Adipocyte (in vitro differentiated cells): ENCODE measurements at places on chromosomes 2 and 18.

GRCh38 chr2:28296904-28297303 lies 95.8 kb upstream of the FOSL2 start:
- peak; percentile 51 for DNase-seq

DNA sequence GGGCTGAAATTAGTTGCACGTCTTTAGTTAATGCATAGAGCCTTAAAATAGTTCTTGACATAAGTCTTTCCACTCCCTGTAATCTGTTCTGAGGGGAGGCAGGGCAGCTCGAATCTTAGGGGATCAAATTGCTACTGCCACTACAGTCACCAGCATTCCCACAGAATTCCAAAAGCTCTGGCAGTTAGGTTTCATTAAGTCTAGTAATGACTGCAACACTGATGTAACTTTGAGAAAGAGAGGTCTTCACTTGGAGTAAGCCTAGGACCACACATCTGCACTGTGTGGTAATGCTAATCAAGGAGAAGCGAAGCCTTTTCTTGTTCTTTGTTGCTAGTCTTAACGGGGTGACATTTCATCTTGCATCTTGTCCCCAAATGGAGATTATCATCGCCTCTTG lies 19.3 kb upstream of the NCK2 start:
- DNase-seq, result no peak

GRCh38 chr2:198873503-198874471 lies 584.0 kb downstream of the SATB2 start:
- peak; percentile 65 for DNase-seq

DNA sequence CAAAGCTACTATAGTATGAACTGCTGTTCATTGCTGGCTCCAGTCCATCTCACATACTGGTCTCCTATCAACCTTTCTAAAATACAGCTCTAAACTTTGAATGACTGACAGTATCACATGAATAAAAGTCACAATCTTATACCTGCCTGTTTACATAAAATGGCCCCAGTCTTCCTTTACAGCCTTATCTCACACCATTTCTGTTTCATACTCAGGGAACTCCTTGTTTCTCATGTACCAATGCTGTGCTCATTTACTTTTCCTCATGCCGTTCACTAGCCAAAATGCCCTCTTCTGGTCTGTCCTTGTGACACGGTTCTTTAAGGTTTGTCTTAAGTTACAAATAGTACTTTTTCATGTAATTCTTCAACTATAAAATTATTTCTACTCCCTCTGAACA lies 6.2 kb downstream of the ATP5MC3 start:
- no peak for DNase-seq

- DNase-seq, result no peak
These were observed 49.9 kb downstream of the LPIN2 start for GRCh38 chr18:2963048-2963447.

DNA sequence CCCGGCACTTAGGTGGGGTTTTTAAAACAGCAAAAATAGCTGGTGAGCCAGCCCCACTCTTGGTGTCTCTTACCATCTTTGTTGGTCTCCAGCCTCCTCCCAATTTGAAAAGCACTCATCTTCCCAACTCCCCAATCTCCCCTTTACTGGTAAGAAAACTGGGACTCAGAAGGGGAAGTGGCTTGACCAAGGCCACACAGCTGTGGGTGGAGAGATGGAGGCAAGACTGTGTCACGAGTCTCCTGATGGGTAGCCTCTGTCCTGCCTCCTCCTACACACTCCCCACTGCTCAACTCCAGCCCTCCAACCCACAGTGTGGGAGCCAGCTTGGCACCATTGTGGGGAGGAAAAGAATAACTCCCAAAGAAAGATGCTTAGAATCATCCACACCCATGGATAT lies 140.4 kb downstream of the SMAD2 start:
- DNase-seq, result no peak

DNA sequence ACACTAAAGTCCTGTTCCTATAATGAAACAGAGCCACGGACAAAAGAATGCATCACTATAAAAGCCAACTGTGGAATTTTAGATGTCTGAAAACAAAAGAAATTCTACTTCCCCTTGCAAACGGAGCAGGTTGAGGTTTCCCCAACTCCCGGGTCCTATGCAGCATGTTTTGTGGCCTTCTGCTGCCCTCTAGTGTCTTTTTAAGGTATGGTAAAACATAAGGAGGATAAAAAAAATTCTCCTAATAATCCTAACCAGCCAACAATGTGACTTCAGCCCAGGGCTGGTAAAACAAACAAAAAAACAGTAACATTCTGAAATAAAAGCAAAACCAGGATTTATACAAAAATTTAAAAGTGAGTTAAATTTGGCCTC lies 539.5 kb downstream of the NRXN1 start:
- peak; percentile 80 for DNase-seq

- DNase-seq, result peak; percentile 6
These were observed 62.5 kb downstream of the GPR39 start for GRCh38 chr2:132479155-132479554.

- no peak for DNase-seq
These were observed 59.9 kb upstream of the DNER start for GRCh38 chr2:229774237-229774636.

DNA sequence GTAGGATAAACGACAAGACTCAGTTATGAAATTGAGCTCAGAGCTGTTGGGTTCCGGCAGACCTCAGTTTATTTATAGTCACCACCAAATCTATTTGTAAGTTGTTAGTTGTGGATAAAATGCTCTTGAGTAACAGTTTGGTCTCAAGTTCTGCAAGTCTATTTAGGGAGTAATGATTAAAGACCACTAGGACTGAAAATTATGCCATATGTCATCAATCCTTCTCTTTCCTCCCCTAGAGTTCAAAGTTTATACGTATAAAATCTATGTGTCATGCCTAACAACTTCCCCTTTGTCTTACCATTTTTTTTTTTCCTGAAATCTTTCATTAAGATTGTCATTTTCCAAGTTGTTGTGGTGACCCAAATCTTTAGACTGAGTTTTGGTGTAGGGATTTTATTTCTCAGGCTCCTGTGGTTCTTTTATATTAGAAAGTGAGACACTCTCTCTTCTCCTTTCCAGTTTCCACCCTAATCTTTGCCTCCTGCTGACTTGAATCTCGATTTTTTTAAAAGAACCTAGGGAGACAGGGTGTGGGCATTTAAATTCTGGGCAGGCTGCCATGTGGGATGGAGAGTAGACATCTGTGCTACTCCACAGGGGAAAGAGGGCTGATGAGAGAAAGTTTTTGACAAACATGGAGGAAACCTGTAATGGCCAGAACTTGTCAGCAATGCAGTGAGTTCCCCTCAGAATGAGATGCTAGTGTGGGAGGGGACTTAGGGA lies 51.0 kb downstream of the LAMA3 start:
- peak; percentile 76 for DNase-seq

- DNase-seq, result peak; percentile 6
These were observed 13.1 kb downstream of the RBBP8 start for GRCh38 chr18:22946217-22946616.

DNA sequence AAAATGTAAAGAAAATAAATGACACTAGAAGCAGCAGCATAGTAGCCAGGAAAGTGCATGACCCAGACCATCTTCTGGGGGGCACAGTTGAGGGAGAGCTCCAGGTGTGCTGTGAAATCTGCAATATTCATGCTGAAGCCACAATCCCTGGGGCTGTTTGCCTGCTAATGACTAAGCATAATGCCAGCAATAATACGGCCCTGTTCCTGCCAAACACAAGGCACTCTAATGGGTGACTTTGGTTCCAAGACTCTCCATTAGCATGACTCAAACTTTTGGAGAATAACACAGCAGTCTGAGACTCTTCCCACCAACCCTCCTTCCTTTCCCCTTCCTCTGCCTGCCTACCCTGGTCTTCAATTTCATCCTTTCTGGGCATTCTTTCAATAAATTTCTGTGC lies 77.9 kb upstream of the DOCK10 start:
- DNase-seq, result peak; percentile 21

DNA sequence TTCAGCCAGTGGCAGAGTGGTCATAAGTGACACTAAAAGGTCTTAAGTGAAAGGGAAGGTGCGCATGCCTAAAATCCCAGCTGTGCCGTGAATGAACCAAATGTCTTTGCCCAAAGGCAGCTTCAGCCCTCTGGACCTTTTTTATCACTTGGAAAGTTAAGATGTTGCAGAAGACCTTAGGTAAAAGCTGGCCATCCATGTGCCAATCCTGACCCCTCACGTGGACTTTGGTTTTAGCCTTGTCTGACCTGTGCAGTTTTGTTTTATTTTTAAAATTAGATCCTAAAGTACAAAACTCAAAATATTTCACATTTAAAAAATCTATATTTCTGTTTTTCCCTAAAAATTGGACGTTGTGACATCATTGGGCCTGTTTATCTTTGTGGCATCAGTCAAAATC lies 429.5 kb downstream of the STK39 start:
- no peak for DNase-seq

GRCh38 chr18:3720159-3720558 lies 270.2 kb downstream of the TGIF1 start:
- DNase-seq, result no peak

DNA sequence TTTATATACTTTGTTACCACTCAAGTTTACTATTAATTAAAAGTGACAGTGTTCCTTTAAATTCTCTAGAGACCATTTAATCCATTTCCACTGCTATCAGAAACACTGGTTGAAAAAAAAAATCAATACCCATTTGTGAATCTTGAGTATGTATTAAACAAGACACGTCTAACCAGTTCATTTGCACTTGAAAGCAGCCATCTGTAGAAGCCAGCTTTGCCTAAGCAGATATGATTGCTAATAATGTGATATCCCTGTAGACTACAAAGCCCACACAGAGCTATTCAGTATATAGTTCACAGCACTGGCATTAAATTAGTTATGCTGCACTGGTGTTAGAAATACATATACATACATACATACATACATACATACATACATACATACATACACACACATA lies 111.8 kb upstream of the SP3 start:
- DNase-seq, result no peak

DNA sequence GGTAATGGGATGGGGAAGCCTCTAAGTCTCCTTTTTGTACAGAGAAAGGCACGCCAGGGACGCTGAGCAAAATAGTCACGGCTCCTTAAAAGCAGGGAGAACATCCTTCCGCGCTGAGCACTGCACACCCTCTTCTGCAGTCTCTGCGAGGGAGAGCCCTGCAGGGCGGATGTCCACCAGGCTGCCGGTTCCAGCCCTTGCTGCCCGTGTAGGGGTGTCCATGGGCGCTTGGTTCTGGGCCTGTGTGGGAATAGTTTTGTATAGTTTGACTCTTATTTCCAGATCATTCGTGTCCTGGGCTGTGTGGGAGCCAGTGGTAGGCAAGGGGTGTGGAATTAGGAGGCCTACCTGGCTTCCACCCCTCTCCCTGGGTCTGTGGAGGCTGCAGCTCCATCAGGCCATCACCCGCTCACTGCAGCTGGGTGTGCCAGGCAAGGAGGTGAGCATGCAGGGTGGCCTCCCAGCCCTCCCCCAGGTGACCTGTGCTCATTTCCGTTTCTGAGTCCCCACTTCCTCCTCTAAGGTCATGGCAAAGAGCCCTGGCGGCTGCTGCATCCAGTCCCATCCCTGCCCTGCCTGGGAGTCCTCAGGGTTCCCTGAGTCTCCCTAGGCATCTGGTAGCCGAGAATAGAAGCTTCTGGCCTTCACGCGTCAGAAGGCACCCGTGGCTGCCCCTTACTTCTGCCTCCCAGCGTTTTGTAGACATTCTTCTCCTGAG lies 202.6 kb downstream of the LDLRAD4 start:
- DNase-seq, result no peak

DNA sequence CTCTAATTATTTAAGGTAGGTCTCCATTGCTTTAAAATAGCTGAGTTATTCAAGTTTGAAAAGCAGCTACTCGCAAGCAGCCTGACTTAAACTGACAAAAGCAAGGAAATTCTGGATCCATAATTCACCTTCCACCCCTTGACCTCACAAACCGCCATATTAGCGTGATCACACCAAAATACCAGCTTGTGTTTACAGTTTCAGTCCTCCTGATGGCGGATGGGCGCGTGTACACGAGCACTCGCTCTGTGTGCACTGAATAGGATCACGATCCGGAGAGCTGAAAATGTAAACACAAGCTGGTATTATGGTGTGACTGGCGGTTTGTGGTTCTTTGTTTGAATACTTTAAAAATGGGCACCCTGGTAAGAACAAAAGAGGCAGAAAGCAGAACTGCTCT lies 42.4 kb upstream of the PSMD14 start:
- DNase-seq, result no peak

DNA sequence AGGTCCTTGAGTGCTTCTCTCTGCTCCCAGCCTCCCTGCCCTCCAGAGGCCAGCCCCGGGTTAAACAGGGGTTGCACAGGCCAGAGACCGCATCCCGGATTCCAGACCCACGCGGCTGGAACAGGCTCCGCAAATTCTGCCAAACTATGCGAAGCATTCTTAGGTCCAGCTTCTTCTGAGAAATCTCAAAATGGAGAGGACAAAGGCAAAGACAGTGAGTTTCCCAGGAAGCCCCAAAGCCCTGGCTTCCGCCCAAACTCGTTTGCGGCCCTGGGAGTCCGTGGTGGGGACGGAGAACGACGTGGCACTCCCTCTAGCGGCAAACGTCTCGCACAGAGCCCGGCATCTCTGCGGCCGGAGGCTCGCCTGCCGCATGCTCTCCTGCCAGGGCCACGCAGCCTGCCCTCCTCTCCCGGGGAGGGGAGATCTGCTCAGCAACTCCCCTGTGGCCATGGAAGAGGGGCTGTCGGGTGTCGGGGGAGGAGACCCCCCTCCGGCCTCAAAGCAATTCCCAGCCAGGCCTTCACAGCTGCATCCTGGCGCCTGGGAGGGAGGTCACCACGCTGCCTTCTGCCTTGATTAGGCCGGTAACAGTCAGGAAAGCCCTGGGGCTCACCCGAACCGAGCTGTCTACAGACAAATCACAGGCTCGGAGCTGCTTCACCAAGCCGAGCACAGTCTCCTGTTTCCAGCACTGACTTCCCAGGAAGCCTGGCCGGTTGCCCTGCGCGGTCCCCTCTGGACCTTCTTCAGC lies 33.4 kb upstream of the KLHL29 start:
- DNase-seq, result peak; percentile 73

GRCh38 chr18:61883547-61883946 lies 9.3 kb downstream of the RNF152 start:
- DNase-seq, result no peak

DNA sequence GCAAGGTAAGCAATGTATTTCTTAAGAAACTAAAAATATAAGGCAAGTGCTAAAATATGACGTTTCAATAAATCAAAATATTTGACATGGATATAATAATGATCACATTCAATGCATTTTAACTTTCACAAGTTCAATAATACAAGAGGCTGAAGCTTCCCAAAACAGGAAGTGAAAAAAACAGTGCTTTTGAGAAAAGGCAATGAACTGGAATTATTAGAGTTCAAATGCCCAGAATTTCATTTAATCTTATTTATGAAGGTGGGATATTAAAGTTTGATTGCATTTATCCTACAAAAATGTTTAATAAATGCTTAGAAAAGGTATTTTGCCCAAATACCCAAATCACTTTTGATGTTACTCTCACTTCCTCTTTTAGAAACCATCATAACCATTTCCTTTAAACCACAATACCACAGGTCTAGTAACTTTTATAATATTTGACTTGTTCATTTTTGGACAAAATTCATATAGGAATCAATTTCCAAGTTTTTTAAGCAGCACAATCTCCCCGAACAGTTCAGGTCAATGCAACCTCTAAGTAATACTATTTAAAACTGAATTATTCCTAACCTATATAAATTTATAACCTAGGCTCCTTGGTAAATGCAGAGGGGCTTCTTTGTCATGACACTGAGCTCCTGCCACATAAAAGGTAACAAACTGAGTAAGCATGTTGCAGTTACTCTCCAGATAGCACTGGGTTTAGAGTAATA lies 2.1 kb downstream of the NCKAP1 start:
- no peak for DNase-seq

GRCh38 chr2:130843321-130843985 lies 6.7 kb downstream of the ARHGEF4 start:
- no peak for DNase-seq
